ENCODE measurements at places on chromosomes 13 and 19. TPM values are rescaled to one million over a fixed set of nuclear protein-coding genes. Genes with fewer than 3 reads are reported as not detected.

Gene C19orf67
- total RNA-seq, result 0.42 TPM

Gene HIF3A
- total RNA-seq, result not detected

Gene ZNF302
- total RNA-seq, result 14.8 TPM

Gene ATP8A2
- 0.58 TPM for total RNA-seq

Gene MYDGF
- 88.6 TPM for total RNA-seq

GRCh38 chr19:52621376-52621775 lies 16.8 kb downstream of the ZNF83 start:
- peak overlapping the region; percentile 31 for H3K27ac ChIP-seq
- no peak overlapping the region for H3K4me3 ChIP-seq
- H3K27me3 ChIP-seq, result no peaks in the 10 kb centered on the region
- no peaks in the 10 kb centered on the region for H3K4me1 ChIP-seq

DNA sequence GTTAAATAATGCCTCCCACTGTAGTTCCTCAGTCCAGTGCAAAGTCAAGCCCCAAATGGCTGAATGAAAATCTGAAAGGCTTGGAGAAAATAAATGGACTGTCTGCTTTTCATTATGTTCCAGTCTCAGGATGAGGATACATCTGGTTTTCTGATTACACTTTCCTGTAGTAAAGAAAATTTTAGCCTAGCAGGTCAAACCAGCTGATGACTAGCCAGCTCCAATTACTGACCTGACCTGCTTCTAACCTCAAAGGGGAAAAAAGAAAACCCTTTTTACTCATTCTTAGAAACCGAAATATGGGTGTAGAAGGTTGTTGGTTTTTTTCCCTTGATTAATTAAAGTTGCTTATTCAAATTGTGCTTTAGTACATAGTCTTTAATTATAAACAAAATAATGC lies 418.4 kb downstream of the EFNB2 start:
- no peaks in the 10 kb centered on the region for H3K27me3 ChIP-seq
- H3K4me1 ChIP-seq, result no peaks in the 10 kb centered on the region
- H3K27ac ChIP-seq, result no peak overlapping the region

GRCh38 chr19:39430675-39431593 lies 4.8 kb downstream of the RPS16 start:
- peaks cover 20% of the 10 kb centered on the region for H3K4me1 ChIP-seq
- H3K36me3 ChIP-seq, result peaks cover 27% of the 10 kb centered on the region
- no peaks in the 10 kb centered on the region for H3K27me3 ChIP-seq
- H3K27ac ChIP-seq, result peak overlapping the region; percentile 62
- H3K4me3 ChIP-seq, result no peak overlapping the region

- H3K27me3 ChIP-seq, result no peaks in the 10 kb centered on the region
- no peaks in the 10 kb centered on the region for H3K4me1 ChIP-seq
- no peaks in the 10 kb centered on the region for H3K36me3 ChIP-seq
Measured at GRCh38 chr13:31929031-31929770, 102.4 kb upstream of the FRY start.

DNA sequence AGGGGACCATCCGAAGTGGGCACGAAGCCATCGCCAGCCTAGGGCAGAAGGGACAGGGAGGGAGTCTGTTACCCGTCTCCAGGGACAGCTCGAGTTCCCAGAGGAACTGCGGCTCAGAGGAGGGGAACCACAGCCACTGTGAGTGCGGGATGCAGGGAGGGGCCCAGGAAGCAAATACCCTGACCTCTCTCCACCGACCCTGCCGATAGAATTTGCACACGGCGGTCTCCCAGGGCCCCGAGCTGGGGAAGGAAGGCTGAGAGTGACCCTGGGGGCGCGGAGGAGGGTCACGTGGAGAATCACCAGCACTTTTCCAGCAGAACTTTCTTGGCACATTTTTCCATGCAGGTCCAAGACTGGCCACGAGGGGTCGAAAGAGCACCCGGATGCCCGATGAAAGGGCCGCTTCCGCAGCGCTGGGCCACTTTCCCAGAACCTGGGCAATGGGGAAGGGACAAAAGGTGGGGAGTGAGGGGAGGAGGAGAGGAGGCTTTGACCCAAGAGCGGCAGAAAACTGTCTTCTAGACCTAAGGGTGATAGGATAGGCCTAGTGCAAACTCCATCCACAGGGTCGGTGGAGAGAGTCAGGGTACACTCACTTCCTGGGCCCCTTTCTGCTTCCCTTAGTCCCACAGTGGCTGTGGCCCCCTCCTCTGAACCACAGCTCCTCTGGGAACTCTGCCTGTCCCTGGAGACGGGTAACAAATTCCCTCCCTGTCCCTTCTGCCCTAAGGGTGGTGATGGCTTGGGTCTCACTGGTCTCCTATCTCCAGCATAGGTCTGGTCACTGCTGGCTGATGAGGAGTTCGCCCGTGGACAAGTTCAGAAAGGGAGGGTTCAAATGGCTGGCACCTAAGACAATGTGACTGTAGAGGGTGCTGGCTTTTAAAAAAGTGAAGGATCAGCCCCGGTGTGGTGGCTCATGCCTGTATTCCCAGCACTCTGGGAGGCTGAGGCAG lies 5.3 kb upstream of the GPR4 start:
- H3K27me3 ChIP-seq, result peaks cover 11% of the 10 kb centered on the region
- H3K4me1 ChIP-seq, result peaks cover 8% of the 10 kb centered on the region
- no peak overlapping the region for H3K27ac ChIP-seq
- H3K36me3 ChIP-seq, result no peaks in the 10 kb centered on the region

GRCh38 chr13:94309997-94310855 lies 169.3 kb downstream of the DCT start:
- H3K36me3 ChIP-seq, result no peaks in the 10 kb centered on the region
- no peaks in the 10 kb centered on the region for H3K4me1 ChIP-seq
- DNase-seq, result no peak
- no peak overlapping the region for H3K4me3 ChIP-seq
- no peak overlapping the region for H3K27ac ChIP-seq

DNA sequence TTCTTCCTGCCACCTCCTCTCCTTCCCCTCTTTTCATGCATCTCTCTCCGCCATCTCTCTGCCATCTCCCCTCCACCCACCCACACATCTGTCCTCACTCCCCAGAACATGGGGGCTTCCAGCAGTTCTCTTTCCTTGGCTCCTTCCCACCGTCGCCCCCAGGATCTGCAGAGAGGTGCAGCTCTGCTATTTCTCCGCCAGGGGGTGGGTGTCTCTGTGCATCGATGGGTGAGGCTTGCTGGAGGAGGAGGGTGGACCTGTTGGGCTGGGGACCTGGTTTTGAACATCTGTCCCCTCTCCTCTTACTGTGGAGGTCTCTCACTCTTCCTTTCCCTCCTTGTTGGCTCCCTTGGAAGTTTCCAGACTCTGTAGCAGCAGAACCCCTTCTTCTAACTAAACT lies 51.7 kb downstream of the MYH14 start:
- no peak overlapping the region for H3K4me3 ChIP-seq
- no peak overlapping the region for H3K27ac ChIP-seq
- H3K27me3 ChIP-seq, result no peaks in the 10 kb centered on the region
- H3K4me1 ChIP-seq, result no peaks in the 10 kb centered on the region
- no peaks in the 10 kb centered on the region for H3K36me3 ChIP-seq
- DNase-seq, result no peak

- H3K27ac ChIP-seq, result no peak overlapping the region
- peak; percentile 84 for DNase-seq
- H3K4me1 ChIP-seq, result peaks cover 67% of the 10 kb centered on the region
- no peak overlapping the region for H3K4me3 ChIP-seq
Measured at GRCh38 chr19:1082165-1082927, 12.8 kb downstream of the POLR2E start.

GRCh38 chr13:45823583-45823982 lies 28.0 kb downstream of the SIAH3 start:
- no peaks in the 10 kb centered on the region for H3K4me1 ChIP-seq
- no peaks in the 10 kb centered on the region for H3K27me3 ChIP-seq
- no peak overlapping the region for H3K27ac ChIP-seq

GRCh38 chr19:2055931-2056836 lies 5.1 kb upstream of the MKNK2 start:
- DNase-seq, result no peak
- H3K4me1 ChIP-seq, result peaks cover 77% of the 10 kb centered on the region
- H3K27ac ChIP-seq, result peak overlapping the region; percentile 69
- no peaks in the 10 kb centered on the region for H3K36me3 ChIP-seq

GRCh38 chr13:48578516-48579164 lies 45.8 kb upstream of the RCBTB2 start:
- H3K4me1 ChIP-seq, result peaks cover 9% of the 10 kb centered on the region
- DNase-seq, result no peak
- H3K4me3 ChIP-seq, result no peak overlapping the region
- H3K36me3 ChIP-seq, result no peaks in the 10 kb centered on the region

DNA sequence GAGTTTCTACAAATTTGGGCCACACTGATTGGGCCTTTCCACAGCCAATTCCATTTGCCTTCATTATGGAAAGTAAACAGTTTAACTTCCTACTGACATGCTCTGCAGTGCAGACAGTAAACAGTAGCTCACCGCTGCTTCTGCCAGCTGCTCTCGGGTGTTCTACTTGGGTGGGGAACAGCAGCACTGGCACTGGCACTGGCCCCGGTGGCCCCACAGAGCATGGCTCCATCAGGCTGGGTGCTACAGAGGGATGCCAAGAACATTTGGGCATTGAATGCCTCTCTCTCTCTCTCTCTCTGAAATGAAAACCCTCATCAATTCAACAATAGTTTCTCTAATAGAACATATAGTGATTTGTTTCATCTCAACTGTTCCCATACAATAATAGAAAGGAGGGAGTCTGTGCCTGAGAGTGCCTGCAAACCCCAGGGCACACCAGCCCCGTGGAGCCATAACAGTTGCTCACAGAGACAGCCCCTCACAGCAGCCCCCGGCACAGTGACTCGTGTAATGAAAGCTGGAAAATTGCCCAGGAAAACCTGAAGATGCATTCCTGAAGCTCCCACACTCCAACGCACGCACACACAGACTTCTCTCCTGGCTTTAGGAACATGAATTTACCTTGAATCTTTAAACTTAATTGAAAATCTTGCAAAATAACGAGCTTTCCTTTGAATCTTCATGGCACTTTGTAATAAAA lies 38.2 kb upstream of the GJB6 start:
- H3K27ac ChIP-seq, result no peak overlapping the region
- no peak for DNase-seq
- no peaks in the 10 kb centered on the region for H3K27me3 ChIP-seq
- H3K4me1 ChIP-seq, result no peaks in the 10 kb centered on the region

DNA sequence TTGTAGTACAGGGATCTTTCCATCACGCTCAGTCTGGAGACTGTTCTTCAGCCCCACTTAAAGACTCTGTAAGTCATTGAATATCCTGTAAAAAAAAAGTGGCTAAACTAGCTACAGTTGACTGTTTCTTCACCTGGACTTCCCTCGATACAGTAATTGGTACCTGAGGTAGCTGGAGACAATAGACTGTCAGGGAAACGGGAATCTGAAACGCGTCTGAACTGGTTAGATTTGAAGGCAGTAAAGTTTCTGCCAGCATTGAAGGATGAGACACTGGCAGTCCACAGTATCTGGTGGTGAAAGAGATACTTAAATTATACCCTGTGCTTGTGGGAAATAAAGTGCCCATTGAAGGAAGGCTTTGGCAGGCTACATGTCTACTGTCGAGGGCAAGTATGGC lies 550.5 kb downstream of the IRS2 start:
- H3K27ac ChIP-seq, result no peak overlapping the region
- no peaks in the 10 kb centered on the region for H3K27me3 ChIP-seq
- no peaks in the 10 kb centered on the region for H3K36me3 ChIP-seq
- DNase-seq, result no peak
- H3K4me3 ChIP-seq, result no peak overlapping the region
- no peaks in the 10 kb centered on the region for H3K4me1 ChIP-seq

- no peak overlapping the region for H3K4me3 ChIP-seq
- H3K27me3 ChIP-seq, result no peaks in the 10 kb centered on the region
- peaks cover 9% of the 10 kb centered on the region for H3K4me1 ChIP-seq
- no peak overlapping the region for H3K27ac ChIP-seq
- H3K36me3 ChIP-seq, result no peaks in the 10 kb centered on the region
- no peak for DNase-seq
Measured at GRCh38 chr19:3336680-3337523, 29.5 kb upstream of the NFIC start.

GRCh38 chr19:45790942-45791341 lies 1.7 kb downstream of the DMWD start:
- H3K27me3 ChIP-seq, result peaks cover 8% of the 10 kb centered on the region
- H3K36me3 ChIP-seq, result peaks cover 7% of the 10 kb centered on the region

- H3K27ac ChIP-seq, result no peak overlapping the region
- no peaks in the 10 kb centered on the region for H3K4me1 ChIP-seq
- no peak overlapping the region for H3K4me3 ChIP-seq
- H3K27me3 ChIP-seq, result no peaks in the 10 kb centered on the region
Measured at GRCh38 chr13:65074248-65074647, 2155.9 kb downstream of the PCDH9 start.

GRCh38 chr13:93549326-93550005 lies 322.9 kb downstream of the GPC6 start:
- H3K4me3 ChIP-seq, result no peak overlapping the region
- no peak overlapping the region for H3K27ac ChIP-seq
- H3K36me3 ChIP-seq, result no peaks in the 10 kb centered on the region
- no peaks in the 10 kb centered on the region for H3K4me1 ChIP-seq
